Pancreas (tissue), 10 donors: ENCODE measurements at places on chromosomes 5 and 9. TPM values are rescaled to one million over a fixed set of nuclear protein-coding genes. Genes with fewer than 3 reads are reported as not detected.
A peak's percentile ranks its signal among the peaks of the same experiment; 100 is the strongest.

DNA sequence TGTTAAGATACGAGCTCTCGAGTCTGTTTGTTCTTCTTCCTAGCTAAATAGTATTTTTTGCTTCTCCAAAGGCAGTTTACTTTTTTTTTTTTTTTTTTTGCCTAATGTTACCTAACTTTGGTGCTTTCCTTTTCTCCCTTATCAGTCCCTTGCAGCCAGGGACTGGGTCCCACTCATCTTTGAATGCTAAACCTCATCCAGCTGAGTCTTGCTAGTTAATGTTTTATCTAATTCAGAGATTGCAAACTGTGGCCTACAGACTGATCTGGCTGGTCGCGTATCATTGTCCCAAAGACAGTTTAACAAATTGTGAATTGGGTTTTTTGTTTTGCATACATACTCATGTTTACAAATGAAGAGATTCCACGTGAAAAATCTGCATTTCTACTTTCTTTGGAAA is 95.7 kb upstream of the EFNA5 start:
- no peak overlapping the region for H3K27ac ChIP-seq
- H3K27me3 ChIP-seq: no peaks in the 10 kb centered on the region
- no peak for DNase-seq
- no peaks in the 10 kb centered on the region for H3K4me1 ChIP-seq

GRCh38 chr5:135341016-135341666 is 57.9 kb downstream of the MACROH2A1 start:
- H3K27me3 ChIP-seq: no peaks in the 10 kb centered on the region
- H3K4me1 ChIP-seq: no peaks in the 10 kb centered on the region
- H3K27ac ChIP-seq: no peak overlapping the region
- no peak for DNase-seq
- no peaks in the 10 kb centered on the region for H3K36me3 ChIP-seq

DNA sequence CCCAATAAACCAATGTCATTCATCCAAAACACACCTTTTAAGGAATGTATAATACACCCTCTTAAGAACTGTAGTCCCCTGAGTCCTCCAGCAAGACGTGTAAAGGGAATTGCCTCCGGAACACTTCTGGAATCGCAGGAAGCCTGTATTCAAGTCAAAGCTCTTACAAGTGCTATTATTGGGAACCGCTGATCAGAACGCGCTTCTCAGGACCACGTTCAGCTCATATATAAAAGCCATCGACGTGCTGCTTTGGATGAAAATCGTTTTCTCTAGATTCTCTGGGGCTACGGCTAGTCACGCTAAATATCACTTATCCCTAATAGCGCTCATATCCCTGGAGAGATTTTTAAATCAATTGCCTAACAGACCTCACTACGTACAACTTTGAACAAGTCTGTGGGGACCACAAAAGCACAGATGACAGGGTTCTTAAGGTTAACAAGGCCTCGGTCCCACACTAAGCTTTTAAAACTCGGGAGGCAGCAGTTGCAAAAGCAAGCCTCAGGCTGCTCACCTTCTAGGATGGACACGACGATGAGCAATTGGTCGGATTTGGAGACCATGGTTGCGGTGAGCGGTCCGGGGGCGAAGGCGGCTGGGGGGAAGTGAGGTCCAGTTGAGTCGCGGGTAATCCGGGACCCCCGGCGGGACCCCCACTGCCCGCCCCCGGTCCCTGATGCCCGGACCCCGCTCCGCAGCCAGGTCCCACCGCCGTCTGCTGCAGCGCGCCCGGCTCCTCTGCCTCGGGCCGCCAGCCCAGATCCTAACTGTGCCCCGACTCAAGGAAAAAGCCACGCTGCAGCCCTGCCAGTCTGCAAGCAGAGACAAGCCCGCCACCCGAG is 548 bp downstream of the CEP120 start:
- DNase-seq: no peak
- H3K27me3 ChIP-seq: no peaks in the 10 kb centered on the region
- peaks cover 9% of the 10 kb centered on the region for H3K4me1 ChIP-seq
- peak overlapping the region; percentile 54 for H3K4me3 ChIP-seq
- peaks cover 7% of the 10 kb centered on the region for H3K36me3 ChIP-seq

Gene LSM11
- polyA plus RNA-seq: 1.2 TPM

- no peak for DNase-seq
- peaks cover 14% of the 10 kb centered on the region for H3K4me1 ChIP-seq
- no peaks in the 10 kb centered on the region for H3K27me3 ChIP-seq
- H3K27ac ChIP-seq: no peak overlapping the region
These were observed 3.5 kb downstream of the USP20 start for GRCh38 chr9:129838707-129839259.

GRCh38 chr5:159503236-159503635 is 172.9 kb upstream of the IL12B start:
- no peak overlapping the region for H3K27ac ChIP-seq
- H3K36me3 ChIP-seq: no peaks in the 10 kb centered on the region
- H3K4me1 ChIP-seq: no peaks in the 10 kb centered on the region
- H3K4me3 ChIP-seq: no peak overlapping the region
- DNase-seq: no peak

DNA sequence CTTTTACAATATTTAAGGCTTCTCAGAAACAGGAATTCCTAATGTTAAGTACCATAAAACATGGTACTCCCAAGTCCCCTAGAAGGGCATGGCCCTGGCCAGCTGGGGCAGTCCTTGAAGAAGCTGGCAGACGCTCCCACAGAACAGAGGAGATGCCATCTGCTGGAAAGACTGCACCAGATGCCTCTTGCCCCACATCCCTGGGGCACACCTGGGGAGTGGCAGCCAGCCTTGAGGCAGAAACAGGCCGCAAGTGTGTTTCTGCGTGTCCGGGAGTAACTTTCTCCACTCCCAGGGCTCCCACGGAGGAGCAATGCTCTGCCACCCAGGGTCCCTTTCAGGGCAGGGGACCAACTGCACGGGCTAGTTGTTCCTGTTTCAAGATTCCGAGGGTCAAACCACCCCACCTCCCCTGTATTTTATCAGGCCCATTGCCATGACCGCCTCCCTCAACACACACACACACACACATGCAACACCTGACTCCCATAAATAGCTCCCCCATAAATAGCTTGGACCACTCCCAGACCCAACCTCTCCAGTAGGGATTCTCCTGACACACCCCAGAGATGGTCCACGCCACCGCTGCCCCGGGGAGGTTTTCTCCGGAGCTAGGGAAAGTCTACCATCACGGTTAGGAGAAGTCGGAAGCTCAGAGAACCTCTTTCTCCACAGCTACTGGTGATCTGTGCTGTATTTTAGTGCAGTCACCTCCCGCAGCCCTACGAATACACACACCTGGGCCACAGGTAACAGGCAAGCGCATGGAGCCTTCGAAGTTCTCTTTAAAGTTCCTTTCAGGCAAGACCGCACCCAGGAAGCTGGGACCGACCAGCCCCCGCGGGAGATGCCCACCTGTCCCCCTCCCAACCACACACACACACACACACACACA is 1.5 kb downstream of the SPOCK1 start:
- DNase-seq: no peak
- H3K27me3 ChIP-seq: peaks cover 8% of the 10 kb centered on the region
- no peaks in the 10 kb centered on the region for H3K36me3 ChIP-seq
- no peak overlapping the region for H3K4me3 ChIP-seq
- H3K4me1 ChIP-seq: peaks cover 4% of the 10 kb centered on the region
- no peak overlapping the region for H3K27ac ChIP-seq

Gene IFNA13
- not detected for polyA plus RNA-seq

Gene PIP5K1B
- 1.3 TPM for polyA plus RNA-seq

- no peaks in the 10 kb centered on the region for H3K27me3 ChIP-seq
- H3K4me1 ChIP-seq: no peaks in the 10 kb centered on the region
- no peak for DNase-seq
- no peak overlapping the region for H3K4me3 ChIP-seq
These were observed 627.9 kb upstream of the ST8SIA4 start for GRCh38 chr5:101531026-101531425.

DNA sequence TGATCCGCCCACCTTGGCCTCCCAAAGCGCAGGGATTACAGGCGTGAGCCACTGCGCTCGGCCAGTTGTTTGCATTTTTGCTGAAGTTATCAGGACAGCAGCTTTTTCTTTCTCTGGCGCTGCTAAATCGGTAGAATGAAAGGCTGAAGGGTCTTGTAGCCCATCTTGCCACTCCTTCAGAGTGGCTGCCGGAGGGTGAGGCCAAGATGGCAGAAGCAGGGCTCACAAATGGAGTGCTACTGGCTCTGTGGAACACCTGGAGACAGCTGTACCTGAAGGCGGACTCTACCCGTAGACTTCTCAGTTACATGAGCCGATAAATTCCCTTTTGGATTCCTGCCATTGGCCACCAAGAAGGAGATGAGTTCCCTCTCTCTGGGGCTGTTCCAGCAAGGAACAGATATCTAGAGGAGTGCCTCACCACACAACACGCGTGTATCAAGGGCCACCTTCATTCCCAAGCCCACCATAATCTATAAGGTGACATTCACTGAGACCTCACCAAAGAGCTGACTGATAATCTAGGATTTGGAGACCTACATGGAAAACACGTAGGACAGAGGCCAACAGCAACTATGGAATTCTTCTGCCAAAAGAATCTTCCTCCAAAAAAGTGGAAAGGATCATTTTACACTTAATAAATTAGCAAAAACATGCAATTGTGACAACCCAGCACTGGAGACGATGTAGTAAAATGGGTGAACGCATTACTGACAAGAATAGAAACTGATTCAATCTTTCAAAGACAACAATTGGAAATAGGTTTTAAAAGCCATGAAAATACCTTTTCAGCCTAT is 21.8 kb downstream of the STK10 start:
- H3K36me3 ChIP-seq: no peaks in the 10 kb centered on the region
- H3K4me1 ChIP-seq: no peaks in the 10 kb centered on the region
- no peak overlapping the region for H3K27ac ChIP-seq
- no peaks in the 10 kb centered on the region for H3K27me3 ChIP-seq

Gene TAS2R1
- not detected for polyA plus RNA-seq

GRCh38 chr5:54217826-54218503 is 92.4 kb downstream of the ARL15 start:
- H3K36me3 ChIP-seq: no peaks in the 10 kb centered on the region
- H3K27me3 ChIP-seq: no peaks in the 10 kb centered on the region
- no peak overlapping the region for H3K4me3 ChIP-seq
- H3K4me1 ChIP-seq: no peaks in the 10 kb centered on the region

DNA sequence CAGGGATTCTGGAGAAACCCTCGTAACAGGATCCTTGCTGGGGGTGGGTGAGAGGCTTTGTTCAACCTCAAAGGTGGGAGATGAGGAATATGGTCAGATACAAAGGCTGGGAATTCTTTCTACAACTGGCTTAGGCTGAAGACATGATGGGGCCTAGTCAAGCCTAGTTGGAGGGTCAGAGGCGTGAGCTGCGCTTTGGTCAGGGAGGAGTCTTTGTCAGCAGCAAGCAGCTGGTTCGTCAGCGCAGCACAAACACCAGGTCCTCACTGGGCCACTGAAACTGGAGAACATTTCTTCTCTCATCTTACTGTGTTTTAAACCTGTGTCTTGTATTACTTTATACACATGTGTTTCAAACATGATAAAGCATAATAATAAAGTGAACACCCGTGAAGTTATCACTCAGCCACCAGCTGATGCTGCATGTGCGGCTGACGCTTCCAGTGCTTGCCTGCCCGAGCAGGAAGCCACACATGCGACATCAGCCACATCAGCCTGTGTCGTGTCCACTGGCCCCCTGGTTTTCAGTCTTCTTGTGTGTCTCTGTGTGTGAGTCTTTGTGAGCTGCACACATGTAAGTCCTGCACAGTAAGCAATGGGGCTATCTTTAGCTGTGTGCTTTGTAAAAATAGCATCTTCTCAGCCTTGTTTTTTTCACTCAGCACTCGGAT is 81.5 kb downstream of the WNK2 start:
- H3K4me1 ChIP-seq: peaks cover 29% of the 10 kb centered on the region
- H3K27ac ChIP-seq: no peak overlapping the region
- DNase-seq: no peak
- H3K4me3 ChIP-seq: no peak overlapping the region

Gene OMD
- 0.38 TPM for polyA plus RNA-seq

Gene CDX1
- polyA plus RNA-seq: not detected

Gene EIF4EBP3
- polyA plus RNA-seq: 52.7 TPM

Gene OR1Q1
- polyA plus RNA-seq: not detected

Gene FCN1
- 1.0 TPM for polyA plus RNA-seq

Gene SPTLC1
- 26.9 TPM for polyA plus RNA-seq

DNA sequence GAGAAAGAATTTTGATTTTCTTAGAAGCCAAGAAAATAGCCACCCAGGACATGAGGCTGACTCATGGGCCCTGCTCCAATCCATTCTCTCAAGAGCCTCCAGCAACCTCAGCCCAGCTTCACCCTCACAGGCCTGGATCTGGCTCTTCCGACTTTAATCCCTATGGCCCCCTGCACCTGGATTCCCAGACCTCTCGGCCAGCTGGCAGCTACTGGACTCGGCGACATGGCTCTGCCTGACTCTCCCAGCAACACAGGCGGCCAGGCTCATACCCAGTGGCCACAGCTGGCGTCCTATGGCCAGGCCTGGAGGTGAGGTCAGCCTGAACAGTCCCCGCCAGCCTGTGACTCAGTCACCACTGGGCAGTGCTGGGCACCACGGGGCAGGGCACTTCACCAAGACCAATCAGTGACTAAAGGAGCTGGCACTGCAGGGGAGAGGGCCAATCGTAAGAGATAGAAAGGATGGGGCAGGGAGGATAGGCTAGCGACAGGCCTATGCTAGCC is 6.2 kb upstream of the PDLIM4 start:
- no peak for DNase-seq
- no peaks in the 10 kb centered on the region for H3K36me3 ChIP-seq
- H3K27ac ChIP-seq: no peak overlapping the region
- H3K4me3 ChIP-seq: no peak overlapping the region

Gene ECM2
- 0.76 TPM for polyA plus RNA-seq

DNA sequence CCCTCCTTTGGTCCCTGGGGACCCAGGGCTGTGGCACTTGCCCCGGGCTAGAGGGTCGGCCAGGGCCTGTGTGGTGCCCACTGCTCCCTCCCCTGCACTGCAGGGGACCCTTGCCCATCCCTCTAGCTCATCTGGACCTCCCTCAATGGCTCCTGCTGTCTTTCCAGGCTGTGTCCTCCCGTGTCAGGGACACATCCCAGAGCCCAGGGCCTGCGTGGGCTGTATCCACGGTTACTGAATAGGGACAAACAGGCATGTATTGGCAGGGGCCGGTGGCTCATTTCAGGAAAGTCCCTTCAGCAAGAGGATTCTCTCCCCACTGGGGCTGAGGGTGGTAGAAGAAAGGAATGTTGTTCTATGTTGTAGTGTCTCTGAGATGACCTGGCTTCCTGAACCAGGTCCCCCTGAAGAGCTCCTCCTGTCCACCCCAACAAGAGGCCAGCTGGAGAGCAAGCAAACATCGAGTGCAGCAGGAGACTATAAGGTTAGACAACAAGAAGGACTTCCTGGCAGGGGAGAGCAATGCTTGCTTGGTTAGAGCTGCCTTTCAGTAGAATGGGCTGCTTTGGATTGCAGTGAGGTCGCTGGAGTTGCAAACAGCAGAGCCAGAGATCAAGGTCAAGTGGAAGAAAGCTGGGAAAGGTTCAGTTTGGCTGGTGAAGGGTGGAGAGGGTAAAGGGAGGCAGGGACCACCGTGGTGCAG is 1.0 kb upstream of the CRB2 start:
- no peaks in the 10 kb centered on the region for H3K4me1 ChIP-seq
- no peak overlapping the region for H3K4me3 ChIP-seq
- H3K36me3 ChIP-seq: no peaks in the 10 kb centered on the region
